ENCODE measurements at places on chromosomes 13 and 19.
A peak's percentile ranks its signal among the peaks of the same experiment; 100 is the strongest.

GRCh38 chr19:35307931-35308330 is 16.0 kb downstream of the MAG start:
- DNase-seq, result no peak

- DNase-seq, result peak; percentile 93
Measured at GRCh38 chr19:18007917-18008673, at the start of gene ARRDC2. ARRDC2 (plus strand) TSS chr19:18008170; CDS start chr19:18008311, 141 bp downstream.

- DNase-seq, result no peak
Measured at GRCh38 chr19:34320277-34320676, 44.7 kb upstream of the GPI start.

GRCh38 chr19:38211151-38211591 is 12.9 kb downstream of the DPF1 start:
- DNase-seq, result no peak

DNA sequence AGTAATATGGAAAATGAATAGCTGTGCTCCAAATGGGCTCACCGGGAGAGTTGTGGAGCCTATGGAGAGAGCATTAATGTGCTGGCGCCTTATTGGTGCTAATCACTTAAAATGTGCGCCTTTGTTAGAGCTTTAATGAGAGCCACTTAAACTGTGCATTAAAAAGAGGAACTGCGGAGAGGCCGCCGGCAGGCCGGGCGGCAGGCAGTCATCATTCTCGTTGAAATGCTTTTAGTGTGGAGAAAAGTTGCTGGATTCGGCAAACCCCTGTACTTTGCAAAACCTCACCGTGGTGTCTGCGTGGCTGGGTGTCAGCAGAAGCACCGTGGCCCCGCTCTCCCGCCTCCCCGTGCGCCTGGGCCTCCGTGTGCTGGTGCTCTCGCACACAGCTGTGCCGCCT is 105.5 kb downstream of the KDM4B start:
- no peak for DNase-seq

DNA sequence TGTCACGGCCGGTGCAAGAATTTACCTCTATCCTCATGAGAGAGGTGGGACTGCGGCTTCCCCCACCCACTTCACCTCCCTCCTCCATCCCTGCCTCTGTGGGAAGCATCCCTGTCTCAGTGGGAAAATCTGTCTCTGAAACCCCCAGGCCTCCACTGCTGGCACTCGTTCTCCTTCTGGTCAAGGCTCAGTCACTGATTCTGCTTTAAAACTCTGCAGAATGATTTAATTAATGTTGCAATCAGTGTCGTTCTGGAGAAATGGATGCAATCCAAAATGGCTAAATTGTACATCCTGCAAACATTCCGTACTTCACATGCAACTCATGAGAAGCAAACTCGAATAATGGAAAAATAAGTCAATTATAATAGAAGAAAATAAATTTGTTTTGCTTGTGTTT is 5.6 kb downstream of the RASL11A start:
- DNase-seq, result no peak

- DNase-seq, result no peak
Measured at GRCh38 chr19:42436006-42436405, 6.7 kb downstream of the CXCL17 start.

- no peak for DNase-seq
Measured at GRCh38 chr13:98547455-98547854, 29.5 kb downstream of the STK24 start.

DNA sequence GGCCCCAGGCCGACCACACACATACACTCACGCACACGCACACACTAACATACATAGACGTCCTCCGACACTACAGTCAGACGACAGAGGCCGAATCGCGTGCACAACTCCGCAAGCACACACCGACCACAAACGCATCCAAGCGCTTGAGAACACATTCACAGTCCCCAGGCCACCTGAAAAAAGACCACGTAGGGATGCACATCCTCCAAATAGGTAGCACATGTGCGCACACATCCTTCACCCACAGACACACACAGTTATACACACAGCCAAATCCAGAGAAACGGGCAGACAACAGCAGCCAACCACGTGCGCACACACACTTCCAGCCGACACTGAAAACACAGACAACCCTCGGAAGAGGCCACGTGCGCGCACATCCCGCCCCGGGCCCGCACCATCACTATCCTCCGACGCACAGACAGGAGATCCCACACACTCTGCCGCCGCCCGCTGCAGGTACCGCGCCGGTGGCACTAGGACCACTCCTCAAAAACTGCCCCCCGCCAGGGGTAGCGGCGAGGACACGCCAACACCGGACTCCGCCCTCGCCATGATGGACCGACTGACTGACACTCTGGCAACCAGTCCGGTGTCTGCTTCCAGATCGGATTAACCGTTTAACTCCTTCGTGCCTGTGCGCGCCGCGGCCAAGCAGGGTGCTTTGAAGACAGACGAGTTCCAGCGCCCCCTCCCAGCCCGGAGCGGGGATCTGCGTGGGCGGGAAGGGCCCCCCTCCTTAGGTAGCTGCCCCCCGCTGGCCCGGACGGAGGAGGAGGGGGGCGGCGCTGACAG is 493 bp upstream of the PDE4A start:
- DNase-seq, result no peak

DNA sequence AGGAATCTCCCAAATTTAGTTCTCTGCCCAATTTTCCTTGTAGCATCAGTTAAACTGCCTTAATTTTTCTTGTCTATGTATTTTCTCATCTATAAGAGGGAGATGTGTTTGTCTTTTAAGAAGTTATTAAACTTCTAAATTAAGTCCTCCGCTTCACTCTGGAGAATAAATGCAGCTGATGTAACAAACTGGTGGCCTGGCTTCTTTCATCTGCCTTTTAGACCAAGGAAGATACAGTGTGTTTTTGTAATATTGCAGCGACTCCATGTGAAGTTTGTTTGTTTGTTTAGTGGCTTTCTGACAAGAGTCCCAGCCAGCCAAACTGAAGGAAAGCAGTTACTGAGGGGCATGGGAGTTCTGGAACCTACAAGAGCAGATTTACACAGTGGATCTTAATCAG is 56.4 kb downstream of the KLF12 start:
- DNase-seq, result no peak

DNA sequence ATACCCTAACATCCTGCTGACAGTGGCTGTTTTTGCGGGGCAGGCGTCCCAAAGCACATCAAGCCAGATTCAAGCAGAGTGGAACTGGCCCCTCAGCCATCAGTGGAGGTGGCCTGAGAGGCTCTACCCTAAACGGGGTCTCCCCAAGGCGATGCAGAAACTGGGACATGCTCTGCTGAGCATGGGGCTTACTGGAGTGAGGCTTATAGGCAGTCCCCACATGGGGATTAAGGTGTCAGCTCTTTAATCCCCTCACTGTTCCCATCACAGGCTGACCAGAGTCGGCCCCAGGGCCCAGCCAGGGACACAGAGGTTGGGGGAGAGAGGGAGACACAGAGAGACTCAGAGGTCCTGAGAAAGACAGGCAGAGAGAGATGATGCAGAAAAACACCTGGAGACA is 17.0 kb downstream of the CYP2F1 start:
- no peak for DNase-seq

GRCh38 chr13:63737418-63737817 is 2321.8 kb upstream of the PCDH20 start:
- DNase-seq, result no peak

DNA sequence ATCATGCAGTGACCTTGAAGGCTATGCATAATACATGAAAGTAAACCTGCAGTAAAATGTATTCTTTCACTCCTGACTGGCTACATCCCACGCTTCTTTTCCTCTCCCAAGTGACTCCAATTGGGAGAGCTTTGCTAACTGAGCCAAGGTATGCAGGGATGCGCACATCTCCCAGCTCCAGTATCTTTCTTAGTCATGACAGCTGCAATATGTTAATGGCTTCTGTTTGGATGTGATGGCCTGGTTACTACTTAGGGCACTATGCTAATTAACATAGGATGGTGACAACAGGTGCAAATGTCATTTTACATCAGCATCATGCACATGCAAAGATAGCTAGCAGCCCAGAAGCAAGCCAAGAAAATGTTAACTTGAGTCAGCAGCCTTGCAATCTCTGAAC is 134.7 kb downstream of the POU4F1 start:
- no peak for DNase-seq

- DNase-seq, result no peak
Measured at GRCh38 chr13:62781866-62782265, 1366.2 kb upstream of the PCDH20 start.

GRCh38 chr13:68944272-68944671 is 1163.4 kb upstream of the ATXN8OS start:
- DNase-seq, result no peak

- no peak for DNase-seq
Measured at GRCh38 chr13:26784704-26785639, 24.4 kb upstream of the GPR12 start.

DNA sequence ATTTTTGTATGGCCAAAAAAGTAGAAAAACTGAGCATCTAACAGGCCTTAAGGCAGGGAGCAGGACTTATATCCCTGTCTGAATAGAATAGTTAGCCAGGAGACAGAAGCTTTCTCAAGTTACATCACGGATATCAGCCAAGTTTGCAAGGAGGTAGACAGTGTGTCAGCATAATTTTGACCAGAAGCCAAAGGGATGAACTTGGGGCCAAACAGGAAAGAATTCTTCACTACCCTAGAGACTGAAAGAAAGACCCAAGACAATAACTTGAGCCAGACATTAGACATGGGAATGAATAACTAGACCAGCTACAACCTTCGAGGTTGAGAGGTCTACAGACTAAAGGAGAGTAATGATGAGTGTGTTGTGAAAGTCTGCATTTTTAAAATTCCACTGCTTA is 48.1 kb upstream of the PCDH9 start:
- DNase-seq, result no peak

GRCh38 chr13:26255691-26256277 is 1.9 kb downstream of the CDK8 start:
- DNase-seq, result peak; percentile 43

DNA sequence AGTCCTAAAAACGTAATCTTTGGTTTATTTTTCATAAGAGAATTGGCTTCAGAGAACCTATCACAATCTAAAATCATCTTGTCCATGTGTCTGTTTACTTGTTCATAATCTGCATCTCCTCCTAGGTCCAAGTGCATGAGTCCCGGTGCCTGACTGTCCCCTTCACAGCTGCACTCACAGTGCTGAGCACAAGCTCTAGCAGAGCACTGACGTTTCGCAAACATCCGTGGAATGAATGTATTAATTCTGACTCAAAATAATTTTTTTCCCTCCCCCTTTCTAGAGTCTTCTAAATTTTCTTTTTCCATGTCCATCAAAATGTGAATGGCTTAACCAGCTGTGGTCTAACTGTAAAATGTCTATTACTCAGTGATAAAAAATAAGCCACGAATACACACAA is 245.5 kb upstream of the TSHZ3 start:
- DNase-seq, result no peak

- DNase-seq, result no peak
Measured at GRCh38 chr13:47480121-47480520, 521.0 kb downstream of the SUCLA2 start.

DNA sequence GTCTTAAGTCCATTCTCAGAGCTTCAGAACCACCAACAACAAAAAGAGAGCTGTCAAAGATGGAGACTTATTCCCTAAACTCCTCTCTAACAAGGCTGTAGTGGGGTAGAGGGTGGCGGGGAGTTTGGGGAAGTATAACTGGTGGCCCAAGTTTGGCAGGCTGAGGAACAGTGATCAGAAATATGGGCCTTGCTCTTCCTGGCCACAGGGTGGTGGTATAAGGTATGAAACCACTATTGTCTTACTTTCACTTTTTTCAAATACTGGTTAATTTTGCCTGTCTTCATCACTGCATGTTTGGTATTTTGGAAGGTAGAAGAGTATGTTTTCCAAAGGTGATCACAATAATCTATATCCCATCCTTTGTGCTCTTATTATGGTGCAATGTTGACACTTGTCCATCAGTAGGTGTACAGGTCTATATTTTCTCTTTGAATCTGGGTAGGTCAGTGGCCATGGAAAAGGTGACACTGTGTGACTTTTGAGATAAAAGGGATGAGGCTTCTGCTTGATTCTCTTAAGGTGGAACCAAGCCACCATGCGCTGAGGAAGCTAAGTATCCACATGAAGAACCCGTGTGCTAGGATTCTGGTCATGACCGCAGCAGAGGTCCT is 23.2 kb upstream of the GPC5 start:
- DNase-seq, result no peak

- DNase-seq, result no peak
Measured at GRCh38 chr13:52750713-52751112, 11.1 kb upstream of the CNMD start.

DNA sequence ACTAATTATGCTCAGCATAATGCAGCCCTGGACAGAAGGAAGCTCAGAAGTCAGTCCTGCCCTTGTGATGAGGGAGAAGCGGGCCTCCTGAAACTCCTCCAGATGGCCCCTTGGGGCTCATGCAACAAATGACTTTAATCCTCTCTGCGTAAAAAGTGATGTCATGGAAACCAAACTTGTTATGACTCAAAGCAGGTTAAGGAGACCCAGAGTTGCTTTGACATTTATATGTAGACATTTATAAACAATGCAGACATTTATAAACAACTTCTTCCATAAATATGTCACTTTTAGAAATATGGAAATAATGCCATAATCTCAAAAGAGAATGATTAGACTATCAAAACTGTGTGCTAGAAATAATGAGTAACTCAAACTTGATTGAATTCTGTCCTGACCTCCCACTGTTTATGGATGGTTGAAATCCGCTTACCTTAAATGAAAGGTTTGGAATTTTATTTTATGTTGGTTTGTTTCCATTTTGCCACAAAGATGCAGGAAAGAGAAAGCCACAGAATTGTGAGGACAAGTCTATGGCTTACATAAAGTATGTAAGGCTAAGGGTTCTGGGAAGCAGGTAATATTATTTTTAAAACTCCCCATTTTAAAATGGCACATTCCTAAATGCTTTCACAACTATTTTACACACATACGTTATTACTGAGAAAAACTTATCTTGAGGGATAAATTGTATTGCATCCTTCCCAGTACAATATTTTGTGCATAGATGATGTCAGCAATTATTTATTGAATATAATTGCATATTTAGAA is 73.7 kb downstream of the CYSLTR2 start:
- DNase-seq, result no peak

DNA sequence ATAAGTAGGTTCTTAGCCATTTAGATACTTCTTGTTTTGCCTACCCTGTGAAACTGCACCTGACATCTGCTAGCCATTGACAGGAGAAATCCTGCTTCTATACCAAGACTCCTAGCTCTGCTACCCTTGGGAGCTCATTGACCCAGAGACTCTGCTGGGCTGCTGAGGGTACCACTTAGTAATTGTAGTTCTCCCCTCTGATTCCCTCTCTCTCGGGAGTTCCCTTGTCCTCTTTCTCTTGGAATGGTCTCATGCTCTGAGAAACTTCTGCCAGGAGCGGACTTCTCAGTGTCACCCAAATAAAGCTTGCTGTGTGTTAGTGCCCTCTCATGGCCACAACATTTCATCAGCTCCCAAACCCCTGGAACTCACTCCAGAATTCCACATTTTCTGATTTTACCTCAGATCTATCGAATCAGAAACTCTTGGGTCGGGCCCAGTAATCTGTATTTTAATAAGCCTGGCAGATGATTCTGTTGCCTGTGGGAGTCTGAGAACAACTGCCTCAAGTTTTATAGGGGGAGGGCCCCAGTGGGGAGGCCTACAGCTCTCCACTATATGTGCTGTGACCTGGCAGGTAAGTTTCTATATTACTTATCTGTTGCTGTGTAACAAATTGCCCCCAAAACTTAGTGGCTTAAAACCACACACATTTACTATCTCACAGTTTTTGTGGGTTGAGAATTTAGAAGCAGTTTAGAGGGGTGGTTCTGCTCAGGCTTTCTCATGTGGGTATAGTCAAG is 221.1 kb downstream of the TDRD3 start:
- DNase-seq, result no peak

GRCh38 chr19:6087074-6087571 is 23.2 kb downstream of the RFX2 start:
- DNase-seq, result no peak

Data from hematopoietic multipotent progenitor cell treated with erythropoietin and hydrocortisone succinate and interleukin-3 and kit ligand, for 15 days (in vitro differentiated cells).